ENCODE measurements at places on chromosomes 4 and X.

- DNase-seq: no peak
These were observed 7.4 kb upstream of the TBC1D25 start for GRCh38 chrX:48532161-48532560.

DNA sequence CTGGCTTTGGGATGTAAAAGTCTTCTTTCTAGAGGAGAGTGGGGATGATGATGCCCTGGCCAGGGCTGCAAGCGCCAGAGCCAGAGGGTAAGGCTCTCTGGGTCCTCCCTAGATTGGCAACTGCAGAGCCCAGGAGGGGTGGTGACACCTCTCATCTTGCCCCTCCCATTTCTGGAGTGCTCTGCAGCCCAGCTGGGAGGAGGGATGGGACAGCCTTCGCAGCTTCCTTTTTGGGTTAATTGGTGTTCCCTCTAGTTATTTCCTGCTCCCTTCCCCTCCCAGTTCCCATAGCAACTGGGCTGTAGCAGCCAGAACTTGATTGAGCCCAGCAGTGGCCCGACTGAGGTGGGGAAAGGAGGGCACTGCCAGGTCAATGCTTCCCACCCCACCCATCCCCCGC is 19.2 kb downstream of the NALF2 start:
- no peak for DNase-seq

GRCh38 chr4:113687067-113687718 is 74.3 kb downstream of the CAMK2D start:
- no peak for DNase-seq

- no peak for DNase-seq
These were observed 140.3 kb downstream of the CFAP299 start for GRCh38 chr4:80475798-80476197.

- DNase-seq: no peak
These were observed 137.8 kb upstream of the NUDT6 start for GRCh38 chr4:123060039-123060770.

DNA sequence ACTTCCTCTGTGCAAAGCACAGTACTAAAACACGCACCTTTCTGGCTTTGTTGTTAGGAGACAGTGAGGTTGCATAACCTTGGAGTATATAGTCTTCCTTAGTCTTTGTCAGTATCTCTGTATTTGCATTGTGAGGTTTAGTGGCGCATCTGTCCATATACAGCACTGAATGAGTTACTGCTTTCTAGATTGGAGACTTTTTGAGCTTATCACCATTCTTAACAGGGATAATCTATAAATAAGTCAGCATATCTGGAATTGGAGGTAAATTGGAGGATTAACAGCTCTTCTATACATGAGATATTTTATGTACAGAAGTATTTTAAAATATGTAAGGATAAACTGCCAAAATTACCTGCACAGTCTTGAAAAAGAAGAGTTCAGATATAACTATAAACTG is 4.3 kb downstream of the FHDC1 start:
- no peak for DNase-seq

- no peak for DNase-seq
These were observed 46.5 kb downstream of the CWH43 start for GRCh38 chr4:49032440-49033161.

DNA sequence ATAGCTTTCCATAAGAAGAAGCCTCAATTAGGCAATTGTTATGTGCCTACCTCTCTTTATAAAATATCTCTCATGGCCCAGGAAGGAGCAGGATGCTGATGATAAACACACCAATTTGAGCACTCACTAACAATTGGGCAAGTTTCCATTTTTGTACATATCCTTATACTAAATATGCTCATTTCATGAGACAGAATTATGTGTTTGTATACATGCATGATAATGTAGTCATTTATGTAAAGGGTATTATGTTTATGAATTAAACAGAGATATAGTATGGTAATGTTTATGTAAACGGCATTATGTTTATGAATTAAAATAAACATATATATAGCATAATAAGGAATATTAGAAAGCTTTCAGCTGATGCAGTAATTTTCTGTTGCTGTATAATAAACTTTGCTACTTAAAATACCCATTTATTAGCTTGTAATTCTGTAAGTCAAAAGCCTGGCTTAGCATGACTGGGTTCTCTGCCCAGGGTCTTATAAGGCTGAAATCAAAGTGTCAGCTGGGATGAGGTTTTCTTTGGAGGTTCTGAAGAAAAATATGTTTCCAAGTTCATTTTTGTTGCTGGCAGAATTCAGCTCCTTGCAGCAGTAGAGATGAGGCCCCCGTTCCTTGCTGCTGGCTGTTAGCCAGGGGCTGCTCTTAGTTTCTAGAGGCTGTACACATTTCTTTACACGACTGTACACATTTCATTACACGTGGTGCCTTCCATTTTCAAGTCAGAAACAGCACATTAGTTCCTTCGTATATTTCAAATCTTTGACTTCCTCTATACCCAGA is 89.0 kb downstream of the GLRA2 start:
- no peak for DNase-seq

- DNase-seq: no peak
These were observed 76.1 kb downstream of the SORBS2 start for GRCh38 chr4:185735866-185736400.

DNA sequence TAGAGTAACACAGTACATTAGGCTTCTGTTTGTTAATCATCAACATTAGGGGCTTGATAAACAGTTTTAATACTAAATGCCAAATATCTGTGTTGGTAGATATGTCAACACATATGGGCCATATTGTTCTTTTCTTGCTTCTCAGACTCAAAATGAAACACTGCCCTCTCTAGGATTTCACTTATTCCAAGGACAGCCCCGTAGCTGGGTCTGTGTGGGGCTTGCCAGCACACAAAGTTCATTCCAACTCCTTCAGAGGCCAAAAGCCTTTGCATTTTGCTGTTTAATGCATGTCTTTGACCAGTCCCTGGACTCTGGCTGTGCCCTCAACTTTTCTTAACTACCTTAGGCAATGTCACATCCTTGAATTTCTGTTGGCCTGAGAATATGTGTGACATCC is 102.0 kb upstream of the ZNF827 start:
- no peak for DNase-seq

DNA sequence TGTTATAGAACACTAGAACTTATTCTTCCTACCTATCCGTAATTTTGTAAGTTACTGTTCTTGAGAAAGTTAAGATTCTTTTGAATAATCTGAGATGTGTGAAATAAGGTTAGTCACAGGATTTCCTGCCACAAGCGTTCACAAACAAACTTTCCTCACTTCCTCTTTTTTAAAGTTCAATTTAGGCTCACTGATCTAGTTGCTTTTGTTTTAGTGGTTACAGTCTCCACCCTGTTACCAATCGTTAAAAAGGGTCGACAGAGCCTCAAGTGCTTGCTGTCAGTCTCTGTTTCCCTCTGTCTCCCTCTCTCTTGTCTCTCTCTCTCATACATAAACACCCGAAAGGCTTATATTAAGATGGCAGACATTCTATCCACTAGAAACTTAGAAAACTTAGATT is 35.9 kb upstream of the STK26 start:
- no peak for DNase-seq

DNA sequence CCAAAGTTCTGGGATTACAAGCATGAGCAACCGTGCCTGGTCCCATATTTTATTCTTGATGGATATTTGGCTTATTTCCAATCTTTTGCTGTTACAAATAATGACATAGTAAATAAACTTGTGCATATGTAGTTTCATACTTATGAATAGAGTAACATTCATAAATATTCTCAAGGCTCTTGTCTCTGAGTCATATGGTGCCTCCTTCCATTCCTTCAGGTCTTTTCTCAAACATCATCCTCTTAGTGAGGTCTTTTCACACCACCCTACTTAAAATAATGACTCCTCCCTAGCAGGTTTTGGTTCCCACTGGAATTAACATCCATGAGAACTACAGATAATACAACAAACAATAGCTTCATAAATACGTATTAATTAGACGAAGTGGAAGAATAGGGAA is 416.6 kb downstream of the IQCM start:
- DNase-seq: no peak

- DNase-seq: no peak
These were observed 225.2 kb upstream of the PGRMC2 start for GRCh38 chr4:128512767-128513322.

DNA sequence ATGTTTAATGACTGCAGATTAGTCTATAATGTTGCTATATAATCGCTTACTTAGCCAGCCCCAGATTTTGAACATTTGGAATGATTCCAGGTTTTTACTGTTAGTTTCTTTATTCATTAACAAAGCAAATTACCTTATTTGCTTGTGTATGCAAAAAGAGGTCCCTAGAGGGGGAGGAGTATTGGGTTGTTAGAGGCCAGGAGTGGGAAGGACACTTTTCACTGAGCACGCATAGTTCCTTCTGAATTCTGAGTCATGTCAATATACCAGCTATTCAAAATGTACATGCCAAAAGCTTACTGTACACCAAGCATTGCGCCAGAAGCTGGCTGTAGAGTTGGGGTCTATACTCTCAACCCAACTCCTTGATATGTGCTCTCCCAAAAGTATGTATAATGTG is 5.1 kb upstream of the DGAT2L6 start:
- no peak for DNase-seq

DNA sequence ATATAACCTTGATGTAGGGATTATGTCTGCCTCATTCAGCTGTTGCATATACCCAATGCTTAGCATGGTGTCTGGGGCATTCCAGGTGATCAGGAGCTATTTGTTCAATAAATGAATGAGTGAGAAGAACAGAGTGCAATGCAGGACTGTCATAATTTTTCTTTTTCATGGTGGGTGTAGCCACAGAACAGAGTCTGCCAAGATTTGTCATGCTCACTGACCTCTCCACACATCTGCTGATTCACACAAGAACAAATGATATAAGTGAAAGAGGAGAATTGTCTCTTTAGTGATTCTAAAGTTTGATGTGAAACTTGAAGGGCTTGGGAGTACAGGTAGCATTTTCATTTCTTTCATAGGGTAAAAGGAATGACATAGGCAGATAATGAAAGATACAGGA is 64.4 kb upstream of the TEX13D start:
- no peak for DNase-seq

DNA sequence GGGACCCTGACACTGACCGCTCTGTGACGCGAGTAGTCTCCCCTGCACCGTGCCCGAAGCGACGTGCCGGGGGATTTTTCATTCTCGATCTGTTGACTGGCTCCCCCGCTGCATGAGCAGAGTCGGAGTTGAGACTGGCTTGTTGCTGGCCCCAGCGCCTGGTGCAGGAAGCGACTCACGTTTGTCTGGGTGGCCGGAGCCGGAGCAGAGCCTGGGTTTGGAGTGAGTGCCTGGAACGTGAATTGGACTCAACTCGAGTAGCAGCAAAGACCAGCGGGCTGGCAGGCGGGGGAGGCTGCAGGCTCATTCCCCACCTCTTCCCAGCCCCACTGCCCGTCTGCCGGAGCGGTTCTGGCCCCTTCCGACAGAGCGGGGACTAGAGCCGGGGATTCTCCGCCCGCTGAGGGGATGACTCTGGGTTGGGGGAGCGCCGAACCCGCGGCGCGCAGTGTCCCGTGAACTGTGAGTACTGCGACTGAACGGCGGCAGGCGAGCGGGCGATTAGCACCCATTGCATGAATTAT is 554 bp downstream of the PCDH7 start:
- DNase-seq: no peak

DNA sequence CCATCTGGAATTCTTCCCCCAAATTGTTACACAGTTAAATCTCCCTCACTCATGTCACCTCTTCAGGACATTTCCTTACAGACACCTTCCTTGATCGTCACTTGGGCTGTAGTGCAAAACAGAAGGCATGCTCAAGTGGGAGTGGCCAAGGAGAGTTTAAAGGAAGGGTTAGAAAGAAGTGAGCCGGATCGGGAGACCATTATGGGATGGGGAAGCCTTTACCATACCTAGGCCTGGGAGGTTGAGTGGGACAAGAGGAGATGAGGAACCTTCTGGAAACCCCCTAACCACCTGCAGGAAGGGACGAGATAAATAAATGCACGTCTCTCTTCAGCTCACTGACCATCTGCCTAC is 102.7 kb downstream of the UCHL1 start:
- DNase-seq: no peak

DNA sequence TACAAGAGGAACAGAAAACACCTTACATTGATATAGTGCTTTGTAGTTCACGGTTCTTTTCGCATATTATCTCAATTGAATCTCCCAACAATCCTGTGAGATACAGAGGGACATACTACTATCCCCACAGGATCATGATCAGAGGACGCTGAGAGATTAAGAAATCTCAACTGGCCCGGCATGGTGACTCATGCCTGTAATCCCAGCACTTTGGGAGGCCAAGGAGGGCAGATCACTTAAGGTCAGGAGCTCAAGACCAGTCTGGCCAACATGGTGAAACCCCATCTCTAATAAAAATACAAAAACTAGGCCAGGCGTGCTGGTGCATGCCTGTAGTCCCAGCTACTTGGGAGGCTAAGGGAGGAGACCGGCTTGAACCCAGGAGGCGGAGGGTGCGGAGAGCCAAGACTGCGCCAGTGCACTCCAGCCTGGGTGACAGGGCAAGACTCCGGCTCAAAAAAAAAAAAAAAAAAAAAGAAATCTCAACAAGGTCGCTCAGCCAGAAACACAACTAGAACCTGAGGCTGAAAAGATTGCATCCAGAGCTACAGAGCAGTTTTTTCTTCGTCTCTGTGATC is 7.4 kb downstream of the APOO start:
- no peak for DNase-seq

GRCh38 chr4:123667496-123667895 is 270.9 kb downstream of the SPRY1 start:
- no peak for DNase-seq

DNA sequence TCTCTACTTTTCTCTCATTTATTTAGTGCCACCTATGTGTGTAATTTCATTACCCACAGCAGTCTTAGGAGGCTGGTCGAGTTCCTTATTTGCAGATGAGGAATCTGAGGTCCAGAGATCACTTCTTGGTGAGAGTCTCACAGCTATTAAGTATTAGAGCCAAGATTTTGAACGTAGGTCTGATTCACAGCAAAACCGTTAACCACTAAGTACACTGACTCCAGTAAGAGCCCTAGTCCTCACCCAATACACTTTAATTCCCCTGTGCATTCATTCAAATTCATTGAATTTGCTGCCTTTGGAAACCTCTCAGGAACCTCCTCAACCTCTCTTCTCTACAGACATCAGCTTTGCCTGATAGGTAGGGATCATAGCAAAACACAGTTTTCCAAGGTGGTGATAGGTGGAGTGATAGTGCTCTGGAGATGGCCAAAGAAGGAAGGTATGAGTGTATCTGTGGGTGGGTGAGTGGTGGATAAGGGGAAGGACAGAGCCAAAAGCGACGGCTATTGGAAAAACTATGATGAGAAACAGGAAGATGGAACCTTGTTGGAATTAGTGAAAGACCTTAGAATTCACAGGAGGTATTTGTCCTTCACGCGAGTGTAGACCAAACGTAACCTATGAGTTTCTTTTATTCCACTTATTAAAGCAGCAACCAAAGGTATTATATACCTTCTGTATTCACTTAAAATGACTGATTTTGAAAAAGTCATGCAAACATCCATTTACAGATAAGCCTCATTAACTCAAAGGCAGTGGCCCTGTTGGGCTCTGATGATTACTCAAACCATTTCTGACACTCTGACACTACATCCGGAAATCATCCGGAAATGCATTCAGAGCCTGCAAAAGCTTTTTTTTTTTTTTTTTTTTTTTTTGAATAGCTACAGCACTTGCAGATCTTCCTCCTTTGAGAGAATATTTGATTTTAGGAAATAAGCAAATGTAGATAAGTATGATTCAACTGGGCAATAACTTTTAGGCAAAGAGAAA is 6.3 kb downstream of the FMR1 start:
- no peak for DNase-seq
